ENCODE measurements at places on chromosomes 7 and 10. TPM values are rescaled to one million over a fixed set of nuclear protein-coding genes. Genes with fewer than 3 reads are reported as not detected.

ATXN7L1 gene
- 3.3 TPM for total RNA-seq

IDI2 gene
- not detected for total RNA-seq

SHH gene
- total RNA-seq: not detected

COG5 gene
- total RNA-seq: 39.2 TPM

SNX10 gene
- total RNA-seq: not detected

Data from smooth muscle cell of the coronary artery (primary cell).